Omental fat pad (tissue), 4 donors: ENCODE measurements at places on chromosomes 4 and X.

DNA sequence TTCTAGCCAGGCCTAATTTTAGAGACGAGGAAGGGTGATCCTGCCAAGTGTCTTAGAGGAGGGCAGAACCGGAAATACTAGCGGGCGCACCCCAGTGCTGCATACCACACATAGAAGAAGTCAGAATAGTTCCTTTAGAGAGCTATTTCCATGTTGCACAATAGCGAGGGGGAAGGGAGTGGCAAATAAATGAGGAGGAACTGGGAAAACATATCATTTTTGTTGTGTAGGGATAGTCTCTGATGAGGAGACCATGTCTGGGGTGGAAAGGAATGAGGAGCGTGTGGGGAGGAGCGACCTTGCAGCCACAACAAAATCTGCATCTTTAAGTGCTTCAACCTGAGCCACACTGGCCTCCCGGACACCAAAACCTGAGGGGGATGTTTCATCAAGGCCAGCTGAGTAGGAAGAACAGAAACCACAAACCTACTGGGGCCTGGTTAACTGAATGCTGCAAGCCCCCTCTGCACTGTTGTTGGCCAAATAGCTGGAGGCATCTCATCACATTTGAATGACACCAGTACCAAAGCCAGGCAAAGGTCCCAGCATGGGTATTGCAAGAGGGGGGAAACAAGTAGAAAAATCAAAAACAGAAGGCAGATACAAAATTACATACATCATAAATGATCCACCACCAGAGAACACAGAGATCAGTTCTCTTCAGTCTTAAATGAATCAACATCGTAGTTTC is 26.7 kb upstream of the C1QTNF7 start:
- peak; percentile 28 for DNase-seq

- no peak for DNase-seq
These were observed 9.7 kb downstream of the SERTM2 start for GRCh38 chrX:111521169-111521568.

DNA sequence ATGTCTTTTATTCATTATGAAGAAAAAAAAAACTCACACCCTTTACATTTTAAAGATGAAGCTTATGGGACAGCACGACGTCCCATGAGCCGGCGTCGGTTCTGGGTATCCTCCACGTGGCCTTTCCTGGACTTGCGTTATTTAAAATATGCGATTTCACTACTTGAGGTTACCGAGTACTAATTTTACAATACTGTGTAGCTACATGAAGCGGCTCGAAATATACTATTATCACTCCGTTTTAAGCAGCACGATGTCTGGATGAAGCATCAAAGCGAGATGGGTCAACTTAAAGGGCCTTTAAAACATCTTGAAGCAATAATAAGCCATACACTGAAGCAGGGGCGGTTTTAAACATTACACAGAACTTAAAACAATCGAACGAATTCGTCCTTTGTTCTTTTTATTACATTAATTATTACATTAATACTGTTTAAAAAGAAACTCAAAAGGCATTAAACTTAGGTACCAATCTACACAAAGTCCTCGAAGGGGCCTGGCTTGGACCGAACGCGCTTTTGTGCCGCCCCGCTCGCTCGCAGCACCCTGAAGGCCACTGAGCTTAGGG is 1.4 kb upstream of the KLF3 start:
- DNase-seq = no peak

DNA sequence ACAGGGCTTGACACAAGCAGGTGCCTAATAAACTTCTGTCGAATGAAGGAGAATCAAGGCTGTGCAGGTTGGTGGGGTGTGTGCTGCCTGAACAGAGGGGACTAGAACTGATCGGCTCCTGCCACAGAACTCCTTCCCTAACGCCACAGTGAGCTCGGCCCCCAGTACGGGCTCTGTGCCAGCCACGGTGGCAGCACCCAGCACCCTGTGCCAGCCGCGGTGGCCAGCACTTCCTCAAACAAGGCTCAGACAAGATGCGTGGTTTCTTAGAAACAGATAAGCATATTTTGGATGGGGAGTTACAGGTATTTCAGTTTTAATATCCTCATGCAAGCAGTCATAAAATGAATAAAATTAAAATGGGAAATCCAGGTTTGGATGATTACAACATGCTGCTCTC is 26.0 kb upstream of the C4orf50 start:
- DNase-seq = no peak

DNA sequence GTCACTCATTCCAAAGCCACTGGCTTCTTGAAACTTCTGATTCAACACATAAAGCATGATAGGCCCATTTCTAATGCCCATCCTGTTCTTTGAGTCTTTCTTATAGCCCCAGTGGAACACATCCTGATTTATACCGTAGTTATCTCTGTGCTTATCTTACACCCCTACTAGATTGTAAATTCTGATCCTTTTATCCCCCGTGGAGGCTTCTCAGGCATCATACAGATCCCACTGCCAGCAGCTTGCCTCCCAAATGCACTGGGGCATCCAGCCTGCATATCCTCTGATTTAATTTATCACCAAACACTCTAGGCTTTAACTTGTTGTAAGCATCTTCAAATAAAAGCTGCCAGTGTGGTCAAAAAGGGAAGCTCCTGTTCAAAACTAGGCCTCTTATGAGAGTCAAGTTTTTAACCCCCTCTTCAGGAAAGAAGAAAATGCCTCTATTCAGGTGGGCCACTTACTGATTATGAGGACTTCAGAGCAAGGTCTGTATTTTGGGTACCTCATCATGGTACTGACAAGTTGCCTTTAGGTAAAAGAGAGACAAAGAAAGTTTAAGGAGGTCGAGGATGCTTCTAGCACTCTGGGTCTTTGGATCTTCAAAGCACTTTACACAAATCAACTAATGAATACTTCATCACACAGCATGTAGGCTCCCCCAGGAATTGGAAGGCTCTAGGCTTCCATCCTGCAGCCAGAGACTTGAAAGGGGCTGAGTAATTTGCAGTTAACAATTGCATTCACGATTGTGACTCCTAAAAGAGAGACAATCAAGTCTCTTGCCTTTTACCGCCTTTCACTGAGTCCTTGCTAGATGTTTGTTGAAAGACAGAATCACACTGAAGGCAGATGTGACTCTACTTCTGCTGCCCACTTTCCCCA is 95.8 kb upstream of the LDB2 start:
- no peak for DNase-seq
